Smooth muscle cell of the pulmonary artery (primary cell): ENCODE measurements at places on chromosomes 7 and 10. TPM values are rescaled to one million over a fixed set of nuclear protein-coding genes. Genes with fewer than 3 reads are reported as not detected.

The CTAGE8 gene
- 0.17 TPM in 1 of 2 replicates, not detected in the other for total RNA-seq

The ZNF783 gene
- 10.6 and 15.7 TPM in 2 replicates for total RNA-seq

The GDF2 gene
- not detected in 2 replicates for total RNA-seq

The ATG9B gene
- total RNA-seq: 0.98 and 1.2 TPM in 2 replicates

The ALOX5 gene
- total RNA-seq: not detected in 2 replicates

The DRGX gene
- not detected in 2 replicates for total RNA-seq

The CABCOCO1 gene
- total RNA-seq: 0.26 and 0.36 TPM in 2 replicates
